Stimulated activated CD4-positive, alpha-beta T cell treated with anti-CD3 and anti-CD28 coated beads, Interleukin-4, amount 100 ng/mL, for 4 hours (primary cell): ENCODE measurements at places on chromosomes 12 and 14.
A peak's percentile ranks its signal among the peaks of the same experiment; 100 is the strongest.

DNA sequence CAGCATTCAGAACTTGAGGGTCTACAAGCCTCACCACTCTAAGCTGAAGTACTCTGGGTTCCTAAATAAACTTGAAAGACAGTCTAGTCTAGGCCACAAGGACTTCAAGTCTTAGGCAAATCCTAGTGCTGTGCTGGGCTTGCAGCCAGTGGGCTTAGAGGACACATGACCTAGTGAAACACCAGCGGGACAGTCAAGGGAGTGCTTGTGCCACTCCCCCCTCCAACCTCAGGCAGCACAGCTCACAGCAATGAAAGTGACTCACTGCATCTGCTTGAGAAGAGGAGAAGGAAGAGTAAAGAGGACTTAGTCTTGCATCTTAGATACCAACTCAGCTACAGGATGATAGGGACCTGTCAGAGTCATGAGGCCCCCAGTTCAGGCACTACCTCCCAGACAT lies 438.1 kb downstream of the IPO8 start:
- DNase-seq, result no peak

GRCh38 chr14:70907996-70908934 lies 1.0 kb downstream of the PCNX1 start:
- DNase-seq, result peak; percentile 52

- no peak for DNase-seq
Observed at GRCh38 chr12:63420206-63420644, 248.1 kb downstream of the DPY19L2 start.

GRCh38 chr12:77847680-77848431 lies 17.2 kb downstream of the NAV3 start:
- no peak for DNase-seq

DNA sequence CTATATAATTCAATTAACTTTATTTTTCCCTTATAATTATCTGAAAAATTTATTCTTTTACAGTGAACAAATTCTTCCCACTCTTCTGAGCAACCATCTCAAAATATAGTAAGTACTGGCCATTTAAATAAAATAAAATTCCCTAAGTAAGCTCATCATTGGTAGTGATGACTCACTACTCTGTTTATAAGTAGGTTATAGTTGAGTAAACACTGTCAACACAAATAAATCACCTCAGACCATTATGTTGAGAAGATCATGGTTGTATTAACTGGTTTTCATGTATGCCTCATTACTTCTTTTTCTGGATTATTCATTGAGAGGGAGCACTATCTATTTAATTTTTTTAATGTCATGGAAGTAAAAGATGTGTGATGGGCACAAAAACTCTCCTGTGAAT lies 220.5 kb downstream of the SEC23A start:
- DNase-seq, result no peak

DNA sequence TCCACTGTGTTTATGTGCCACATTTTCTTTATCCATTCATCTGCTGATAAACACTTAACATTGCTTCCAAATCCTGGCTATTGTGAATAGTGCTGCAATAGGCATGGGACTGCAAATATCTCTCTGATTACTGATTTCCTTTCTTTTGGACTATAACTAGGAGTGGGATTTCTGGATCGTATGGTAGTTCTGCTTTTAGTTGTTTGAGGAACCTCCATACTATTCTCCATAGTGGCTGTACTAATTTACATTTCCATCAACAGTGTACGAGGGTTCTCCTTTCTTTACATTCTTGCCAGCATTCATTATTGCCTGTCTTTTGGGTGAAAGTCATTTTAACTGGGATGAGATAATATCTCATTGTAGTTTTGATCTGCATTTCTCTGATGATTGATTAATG lies 47.6 kb downstream of the TAOK3 start:
- no peak for DNase-seq

DNA sequence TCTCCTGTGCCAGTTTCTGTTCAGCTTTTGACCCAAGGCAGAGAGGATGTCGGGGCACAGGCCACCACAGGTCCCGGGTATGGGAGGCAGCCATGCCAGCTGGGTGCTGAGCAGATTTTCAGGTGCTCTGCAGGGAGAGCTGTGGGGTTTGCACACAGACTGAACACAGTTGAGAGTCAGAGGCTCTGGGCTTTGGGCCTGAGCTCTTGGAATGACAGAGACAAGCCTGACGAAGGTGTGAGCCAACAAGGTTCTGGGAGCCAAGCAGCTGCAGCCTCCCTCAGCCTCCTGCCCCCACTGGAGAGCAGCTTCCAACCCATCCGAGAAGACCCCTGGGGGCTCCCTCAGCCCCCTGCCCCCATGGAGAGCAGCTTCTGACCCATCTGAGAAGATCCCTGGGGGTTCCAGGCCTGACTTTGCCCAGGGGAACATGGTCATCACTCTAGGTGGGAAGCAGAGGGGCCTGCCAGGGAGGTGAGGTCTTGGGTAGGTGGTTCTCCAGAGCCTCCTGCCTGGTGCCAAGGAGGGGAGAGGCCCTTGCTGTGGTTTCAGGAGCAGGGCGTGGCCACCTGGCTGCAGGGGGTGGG lies 13.8 kb downstream of the FBRSL1 start:
- no peak for DNase-seq

- no peak for DNase-seq
Observed at GRCh38 chr14:53265025-53265424, 111.9 kb upstream of the DDHD1 start.

- no peak for DNase-seq
Observed at GRCh38 chr12:104670439-104671408, 214.0 kb downstream of the CHST11 start.
